ENCODE measurements at places on chromosomes 12 and 14. TPM values are rescaled to one million over a fixed set of nuclear protein-coding genes. Genes with fewer than 3 reads are reported as not detected.
A peak's percentile ranks its signal among the peaks of the same experiment; 100 is the strongest.

GRCh38 chr14:85463512-85463911 is 66.4 kb upstream of the FLRT2 start:
- DNase-seq, result peak; percentile 55
- no peaks in the 10 kb centered on the region for H3K36me3 ChIP-seq
- H3K4me1 ChIP-seq, result no peaks in the 10 kb centered on the region

- no peak overlapping the region for H3K27ac ChIP-seq
- H3K36me3 ChIP-seq, result no peaks in the 10 kb centered on the region
- no peak for DNase-seq
- H3K4me3 ChIP-seq, result no peak overlapping the region
- H3K4me1 ChIP-seq, result peaks cover 31% of the 10 kb centered on the region
- H3K27me3 ChIP-seq, result no peaks in the 10 kb centered on the region
These were observed 38.5 kb downstream of the PTGER2 start for GRCh38 chr14:52352569-52352968.

GRCh38 chr14:83255015-83255726 is 1721.5 kb upstream of the SEL1L start:
- H3K27me3 ChIP-seq, result no peaks in the 10 kb centered on the region
- no peaks in the 10 kb centered on the region for H3K36me3 ChIP-seq
- DNase-seq, result no peak
- H3K4me1 ChIP-seq, result no peaks in the 10 kb centered on the region

Gene GLIPR1L1
- not detected for polyA plus RNA-seq

GRCh38 chr12:129409281-129409680 is 494.5 kb downstream of the TMEM132D start:
- H3K27ac ChIP-seq, result no peak overlapping the region
- no peaks in the 10 kb centered on the region for H3K36me3 ChIP-seq
- H3K4me1 ChIP-seq, result no peaks in the 10 kb centered on the region
- DNase-seq, result no peak

Gene SIX6
- polyA plus RNA-seq, result not detected

DNA sequence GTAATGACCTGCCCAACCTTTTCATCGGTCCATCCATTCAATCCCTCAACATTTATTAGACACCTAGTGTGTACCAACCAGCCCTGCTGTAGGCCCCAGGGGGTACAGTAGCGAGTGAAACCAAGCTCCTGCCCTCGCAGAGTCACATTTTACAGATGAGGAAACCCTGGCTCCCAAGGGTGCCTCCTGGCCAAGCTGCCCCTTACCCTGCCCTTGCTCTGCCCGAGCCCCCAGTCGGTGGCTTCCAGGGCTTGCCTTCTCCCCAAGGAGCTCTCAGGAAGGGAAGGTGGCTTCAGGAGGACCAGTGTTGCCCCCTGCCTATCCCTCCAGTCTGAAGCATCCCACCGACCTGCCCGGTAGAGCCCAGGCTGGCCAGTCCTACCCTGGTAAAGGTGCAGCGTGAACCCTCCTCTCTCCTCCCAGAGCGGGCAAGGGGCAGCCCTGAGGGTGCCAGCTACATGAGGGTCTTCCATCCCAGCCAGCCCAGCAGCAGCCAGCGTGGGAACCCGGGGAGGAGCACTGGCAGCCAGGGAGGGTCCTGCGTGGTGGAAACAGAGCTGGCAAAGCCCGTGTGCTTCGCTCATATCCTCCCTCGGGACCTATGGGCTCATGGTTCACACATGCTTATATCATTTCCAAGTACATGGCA is 670 bp upstream of the BEGAIN start:
- no peak overlapping the region for H3K27ac ChIP-seq
- H3K4me3 ChIP-seq, result no peak overlapping the region
- peaks cover 12% of the 10 kb centered on the region for H3K4me1 ChIP-seq
- no peak for DNase-seq

GRCh38 chr12:25187781-25188180 is 7.2 kb downstream of the DNAI7 start:
- no peaks in the 10 kb centered on the region for H3K27me3 ChIP-seq
- no peak for DNase-seq
- no peak overlapping the region for H3K27ac ChIP-seq
- no peak overlapping the region for H3K4me3 ChIP-seq

GRCh38 chr12:116880817-116881324 is 370 bp downstream of the HRK start:
- peaks cover 43% of the 10 kb centered on the region for H3K4me1 ChIP-seq
- H3K4me3 ChIP-seq, result peak overlapping the region; percentile 40
- H3K36me3 ChIP-seq, result no peaks in the 10 kb centered on the region
- peaks cover 89% of the 10 kb centered on the region for H3K27me3 ChIP-seq
- peak; percentile 83 for DNase-seq

DNA sequence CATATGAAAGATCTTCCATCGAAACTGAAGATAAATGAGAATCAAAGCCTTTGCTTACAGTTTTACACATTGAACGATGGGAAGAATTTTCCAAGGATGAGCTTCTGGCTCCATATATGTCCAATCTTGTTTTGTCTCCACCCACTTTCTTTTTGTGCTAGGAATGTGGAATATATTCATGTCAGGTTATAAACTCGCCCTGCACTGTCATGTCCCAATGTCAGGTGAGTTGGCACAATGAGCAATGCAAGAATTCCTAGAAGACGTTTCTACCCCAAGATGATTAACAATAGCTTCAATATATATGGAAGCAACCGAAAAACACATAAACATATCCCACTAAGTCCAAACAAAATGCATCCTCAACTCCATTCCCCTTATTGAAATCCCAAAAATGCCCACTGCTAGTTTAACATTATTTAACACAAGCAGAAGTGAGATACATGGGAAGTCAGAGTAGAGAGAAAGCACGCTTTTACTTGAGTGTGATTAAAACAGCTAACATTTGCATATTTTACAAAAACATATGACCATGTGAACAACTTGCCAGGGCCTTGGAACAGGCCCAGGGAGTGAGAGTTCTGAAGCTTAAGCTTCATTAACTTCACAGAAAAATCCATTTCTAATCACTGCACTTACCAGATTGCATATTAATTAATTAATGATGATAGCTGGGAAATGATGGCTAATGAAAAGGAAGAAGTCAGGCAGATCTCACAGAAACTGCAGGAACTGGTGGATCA is 233.9 kb downstream of the GXYLT1 start:
- no peak for DNase-seq
- no peaks in the 10 kb centered on the region for H3K27me3 ChIP-seq
- no peaks in the 10 kb centered on the region for H3K4me1 ChIP-seq

Gene GLT8D2
- 3.4 TPM for polyA plus RNA-seq

Gene CLEC1A
- 0.46 TPM for polyA plus RNA-seq

DNA sequence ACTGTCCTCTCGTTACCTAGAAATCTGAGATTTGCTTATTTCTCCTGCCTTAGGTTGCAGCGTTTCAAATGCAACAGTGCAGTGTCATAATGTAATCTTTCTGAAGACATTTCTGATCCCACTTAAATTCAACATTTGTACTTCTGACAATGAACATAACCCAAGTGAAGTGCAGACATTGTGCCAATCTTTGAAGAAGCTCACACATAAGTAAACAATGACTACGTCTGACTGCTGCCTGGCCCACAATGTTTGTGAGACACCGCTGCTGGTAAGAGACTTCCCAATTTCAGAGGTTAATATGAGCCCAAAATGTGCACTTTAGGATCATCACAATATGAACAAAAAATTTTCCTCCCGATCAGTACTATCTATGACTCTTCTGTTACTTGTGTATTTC is 84.6 kb upstream of the BCL2L14 start:
- no peaks in the 10 kb centered on the region for H3K36me3 ChIP-seq
- DNase-seq, result no peak
- no peak overlapping the region for H3K27ac ChIP-seq
- no peak overlapping the region for H3K4me3 ChIP-seq
- no peaks in the 10 kb centered on the region for H3K4me1 ChIP-seq

Gene CPNE6
- 0.12 TPM for polyA plus RNA-seq

DNA sequence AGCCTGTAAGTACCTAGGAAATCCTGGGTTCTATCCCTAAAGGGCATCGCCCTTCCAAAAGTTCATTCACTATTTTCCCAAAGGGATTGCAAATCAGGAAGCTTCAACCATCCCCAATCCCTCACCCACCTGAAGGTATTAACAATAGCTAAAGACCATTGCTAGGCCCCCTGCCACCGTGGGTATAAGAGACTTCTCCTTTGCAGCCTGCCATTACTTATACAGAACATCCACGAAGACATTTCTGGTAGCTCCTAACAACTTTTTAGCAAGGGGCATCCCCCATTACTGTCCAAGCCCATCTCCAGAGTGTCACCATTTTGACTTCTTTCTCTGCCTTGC is 384 bp upstream of the SMUG1 start:
- H3K4me3 ChIP-seq, result peak overlapping the region; percentile 75
- H3K27me3 ChIP-seq, result peaks cover 25% of the 10 kb centered on the region
- peaks cover 13% of the 10 kb centered on the region for H3K36me3 ChIP-seq
- peak overlapping the region; percentile 82 for H3K27ac ChIP-seq

Gene LMO3
- 1.2 TPM for polyA plus RNA-seq

DNA sequence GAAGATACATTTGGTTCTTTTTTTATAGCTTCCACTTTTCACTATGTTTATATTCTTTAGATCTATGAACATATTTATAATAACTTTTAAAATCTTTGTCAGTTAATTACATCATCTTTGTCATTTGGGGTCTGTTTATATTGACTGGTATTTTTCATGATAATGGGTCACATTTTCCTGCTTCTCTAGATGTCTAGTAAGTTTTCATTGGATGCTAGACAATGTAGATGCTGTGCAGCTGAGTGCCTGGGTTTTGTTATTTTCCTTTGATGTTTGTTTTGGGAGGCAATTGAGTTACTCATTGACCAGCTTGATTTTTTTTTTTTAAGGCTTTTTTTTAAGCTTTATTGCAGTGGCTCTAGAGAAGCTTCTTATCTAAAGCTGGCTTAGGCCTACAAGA is 4.9 kb downstream of the MAP1LC3B2 start:
- peaks cover 8% of the 10 kb centered on the region for H3K4me1 ChIP-seq
- no peaks in the 10 kb centered on the region for H3K27me3 ChIP-seq
- H3K27ac ChIP-seq, result no peak overlapping the region
- H3K36me3 ChIP-seq, result no peaks in the 10 kb centered on the region
- no peak overlapping the region for H3K4me3 ChIP-seq

DNA sequence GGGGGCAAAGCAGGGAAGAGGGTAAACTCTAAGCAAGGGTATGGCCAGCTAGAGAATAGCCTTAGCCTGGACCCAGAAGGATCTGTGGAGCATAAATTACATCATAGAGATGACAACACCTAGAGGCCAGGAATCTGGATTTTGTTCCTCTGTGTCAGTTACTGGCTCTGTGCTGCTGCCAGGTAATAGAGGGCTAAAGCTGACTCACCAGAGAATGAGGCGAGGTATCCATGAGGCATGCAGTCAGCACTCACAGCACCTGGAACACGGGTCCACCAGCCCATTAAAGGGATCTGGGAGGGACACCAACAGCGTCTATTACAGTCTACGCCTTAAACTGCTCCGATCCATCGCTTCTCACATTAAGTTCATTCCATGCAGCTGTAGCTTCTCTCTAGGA is 74.9 kb upstream of the CMKLR1 start:
- H3K4me1 ChIP-seq, result peaks cover 5% of the 10 kb centered on the region
- no peaks in the 10 kb centered on the region for H3K27me3 ChIP-seq
- H3K27ac ChIP-seq, result no peak overlapping the region
- DNase-seq, result no peak
- no peak overlapping the region for H3K4me3 ChIP-seq

DNA sequence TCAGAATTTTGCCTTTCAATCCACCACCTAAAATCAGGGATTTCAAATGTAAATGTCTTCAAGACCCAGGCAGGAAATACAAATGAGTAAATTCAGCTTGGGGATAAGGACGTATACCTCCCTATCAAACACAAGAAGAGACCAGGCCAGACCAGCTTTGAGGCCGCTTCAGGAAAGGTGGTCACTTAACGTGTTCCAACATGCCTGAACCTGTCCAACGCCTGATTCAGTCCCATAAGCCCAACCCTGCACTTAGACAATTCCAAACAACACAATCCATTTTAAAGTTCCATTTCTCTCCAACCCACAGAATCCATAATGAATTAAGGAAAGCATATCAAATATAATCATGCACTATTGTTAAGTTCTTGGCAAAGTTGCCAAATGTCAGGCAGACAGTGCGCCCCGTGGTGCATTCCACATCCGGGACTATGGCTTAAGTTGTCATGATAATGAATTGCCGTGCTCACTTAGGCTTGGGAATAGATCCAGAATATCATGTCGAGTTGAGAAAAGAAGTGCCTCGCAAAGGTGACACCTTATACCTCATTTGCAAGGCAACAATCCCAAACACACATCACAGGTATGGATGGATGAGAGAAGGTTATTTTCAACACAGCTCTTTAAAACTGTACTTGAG is 35.5 kb downstream of the CCDC60 start:
- H3K27me3 ChIP-seq, result no peaks in the 10 kb centered on the region
- H3K4me3 ChIP-seq, result no peak overlapping the region
- no peaks in the 10 kb centered on the region for H3K4me1 ChIP-seq
- no peak for DNase-seq

Gene P3H3
- polyA plus RNA-seq, result 7.0 TPM

GRCh38 chr12:24750263-24750662 is 198.6 kb downstream of the BCAT1 start:
- H3K27ac ChIP-seq, result no peak overlapping the region
- no peak for DNase-seq
- H3K4me1 ChIP-seq, result no peaks in the 10 kb centered on the region
- H3K36me3 ChIP-seq, result no peaks in the 10 kb centered on the region

Gene CDKL1
- 1.0 TPM for polyA plus RNA-seq

GRCh38 chr12:3717283-3717898 is 35.5 kb downstream of the CRACR2A start:
- H3K4me3 ChIP-seq, result no peak overlapping the region
- H3K27ac ChIP-seq, result no peak overlapping the region
- no peaks in the 10 kb centered on the region for H3K4me1 ChIP-seq
- H3K27me3 ChIP-seq, result no peaks in the 10 kb centered on the region

- no peak overlapping the region for H3K4me3 ChIP-seq
- H3K27ac ChIP-seq, result no peak overlapping the region
- no peaks in the 10 kb centered on the region for H3K4me1 ChIP-seq
- H3K36me3 ChIP-seq, result peaks cover 3% of the 10 kb centered on the region
These were observed 191.4 kb downstream of the FOXN3 start for GRCh38 chr14:89225607-89226006.

DNA sequence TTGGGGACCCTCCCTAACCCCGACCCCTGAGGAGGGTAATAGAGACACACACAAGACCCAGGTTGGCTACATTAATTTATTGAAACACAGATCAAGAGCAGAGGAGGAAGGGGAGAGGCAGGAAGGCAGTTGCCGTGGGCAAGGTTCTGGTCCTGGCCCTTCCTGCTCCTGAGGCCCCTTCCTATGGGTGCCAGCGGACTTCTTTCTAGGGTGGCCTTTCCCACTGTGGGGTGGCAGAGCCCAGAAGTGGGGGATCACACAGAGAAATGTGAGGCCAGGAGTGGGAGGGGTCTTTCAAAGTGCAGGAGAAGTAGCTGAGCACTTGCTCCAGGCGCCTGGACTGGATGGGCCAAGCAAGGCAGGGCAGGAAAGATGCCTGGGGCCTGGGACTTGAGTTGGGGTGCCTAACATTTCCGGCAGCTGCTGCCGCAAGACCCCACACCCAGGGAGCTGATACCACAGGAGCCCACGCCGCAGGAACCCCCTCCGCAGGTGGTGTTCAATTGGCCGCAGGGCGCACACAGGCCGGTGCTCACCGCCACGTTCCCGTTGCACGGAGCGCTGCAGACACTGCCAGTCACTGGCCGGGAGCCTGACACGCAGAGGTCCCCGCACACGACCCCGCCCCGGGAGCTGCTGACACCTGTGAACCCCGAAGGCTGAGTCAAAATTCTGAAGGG is 5.3 kb downstream of the KRT81 start:
- DNase-seq, result no peak
- peaks cover 8% of the 10 kb centered on the region for H3K4me1 ChIP-seq
- no peaks in the 10 kb centered on the region for H3K36me3 ChIP-seq
- H3K4me3 ChIP-seq, result no peak overlapping the region

Gene PGF
- polyA plus RNA-seq, result 7.2 TPM

Gene SLC7A7
- 3.1 TPM for polyA plus RNA-seq

Gene SMIM41
- 11.8 TPM for polyA plus RNA-seq

Gene DIO3
- polyA plus RNA-seq, result 1.1 TPM

Gene OR11H7
- not detected for polyA plus RNA-seq

Gene PLEKHG7
- polyA plus RNA-seq, result 0.58 TPM

Gene NPFF
- polyA plus RNA-seq, result not detected

Data from stomach (tissue), 19 donors.